Activated naive CD8-positive, alpha-beta T cell treated with anti-CD3 and anti-CD28 coated beads, Interleukin-2, amount 10 ng/mL, durations not matched to agents 7 days and 5 days (primary cell): ENCODE measurements at places on chromosomes 13 and 19. TPM values are rescaled to one million over a fixed set of nuclear protein-coding genes. Genes with fewer than 3 reads are reported as not detected.

- peaks cover 6% of the 10 kb centered on the region for H3K27me3 ChIP-seq
- no peak overlapping the region for H3K4me3 ChIP-seq
- no peak overlapping the region for H3K27ac ChIP-seq
- no peaks in the 10 kb centered on the region for H3K36me3 ChIP-seq
- no peak for DNase-seq
- H3K4me1 ChIP-seq, result peaks cover 2% of the 10 kb centered on the region
Observed at GRCh38 chr13:48729856-48730255, 76.1 kb downstream of the CYSLTR2 start.

DNA sequence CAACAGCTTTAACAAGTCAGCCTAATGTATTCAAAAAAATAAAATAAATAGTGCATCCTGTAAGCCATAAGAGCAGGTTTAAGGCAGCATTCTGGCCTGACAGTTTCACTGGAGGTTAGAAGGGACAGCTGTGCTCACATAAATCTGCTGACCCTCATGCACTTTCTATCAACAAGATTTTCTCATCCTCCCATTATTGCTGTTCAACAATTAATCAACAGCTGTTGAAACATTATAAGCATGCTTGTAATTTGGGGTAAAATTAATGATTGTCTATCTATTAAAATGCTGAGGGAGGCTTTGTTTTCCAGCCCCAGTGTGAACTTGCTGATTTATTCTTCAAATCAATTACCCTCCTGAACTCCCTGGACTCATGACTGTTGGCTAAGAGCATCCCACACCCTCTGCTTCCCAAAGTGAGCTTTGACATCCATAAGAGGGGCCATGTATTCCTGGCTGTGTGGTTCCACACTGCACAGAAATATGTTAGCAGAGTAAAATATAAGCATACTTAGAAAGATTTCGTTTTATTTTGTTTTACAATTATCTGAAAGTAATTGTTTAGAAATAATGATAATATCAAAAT is 492.4 kb downstream of the EFNB2 start:
- no peak overlapping the region for H3K4me3 ChIP-seq

GRCh38 chr13:110106726-110107125 is 200.2 kb downstream of the COL4A1 start:
- H3K36me3 ChIP-seq, result no peaks in the 10 kb centered on the region
- H3K27me3 ChIP-seq, result no peaks in the 10 kb centered on the region
- no peaks in the 10 kb centered on the region for H3K4me1 ChIP-seq
- no peak for DNase-seq
- H3K4me3 ChIP-seq, result no peak overlapping the region

DNA sequence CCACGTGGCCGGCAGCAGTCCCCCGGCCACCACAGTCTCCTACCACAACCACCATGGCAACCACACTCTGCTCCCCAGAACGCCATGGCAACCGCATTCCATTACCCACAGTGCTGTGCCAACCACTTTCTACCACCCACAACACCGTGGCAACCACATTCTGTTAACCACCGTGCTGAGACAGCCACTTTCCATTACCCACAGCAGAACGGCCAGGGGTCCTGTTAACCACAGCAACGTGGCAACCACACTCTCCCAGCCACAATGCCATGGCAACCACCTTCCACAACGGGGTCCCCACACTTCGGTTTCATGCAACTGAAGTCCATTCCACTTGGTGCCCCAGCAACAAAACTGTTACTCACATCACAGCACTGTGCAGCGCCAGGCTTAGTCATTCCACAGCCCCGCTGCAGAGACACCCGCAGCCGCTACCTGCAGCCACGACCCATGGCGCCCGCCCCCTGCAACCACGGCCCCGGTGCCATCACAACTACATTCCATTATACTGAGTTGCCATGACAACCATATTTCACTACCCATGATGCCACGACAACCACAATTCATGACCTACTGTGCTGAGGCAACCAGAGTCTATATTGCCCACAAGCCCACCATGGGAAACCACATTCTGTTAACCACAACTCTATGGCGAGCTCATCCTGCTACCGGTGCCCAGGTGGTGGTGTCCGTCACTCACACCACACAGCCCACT is 10.0 kb downstream of the DPF1 start:
- DNase-seq, result peak; percentile 69
- peak overlapping the region; percentile 43 for H3K4me3 ChIP-seq

DNA sequence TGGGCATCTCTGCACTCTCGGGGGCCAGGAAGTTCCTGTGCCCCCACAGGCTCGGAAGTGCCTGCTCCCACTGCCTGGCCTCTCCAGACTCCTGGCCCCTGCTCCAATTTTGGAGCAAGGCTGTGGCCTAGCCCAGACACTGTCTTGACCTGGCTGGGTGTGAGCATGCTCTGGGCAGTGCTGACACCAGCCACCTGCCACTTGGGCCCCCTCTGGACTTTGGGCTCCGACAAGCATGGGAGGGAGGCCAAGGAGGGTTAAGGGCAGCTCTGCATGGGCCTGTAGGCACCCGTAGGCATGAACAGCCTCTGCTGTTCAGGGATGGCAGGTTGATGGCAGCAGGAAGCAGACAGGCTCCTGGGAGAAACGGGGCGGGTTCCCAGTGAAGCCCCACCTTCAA is 26.0 kb upstream of the RBM26 start:
- H3K27ac ChIP-seq, result no peak overlapping the region
- no peak for DNase-seq
- H3K4me1 ChIP-seq, result peaks cover 4% of the 10 kb centered on the region
- H3K4me3 ChIP-seq, result no peak overlapping the region
- H3K27me3 ChIP-seq, result peaks cover 2% of the 10 kb centered on the region
- H3K36me3 ChIP-seq, result no peaks in the 10 kb centered on the region

Gene C5AR2
- total RNA-seq, result 0.72 TPM

- peak overlapping the region; percentile 83 for H3K27ac ChIP-seq
- peak; percentile 95 for DNase-seq
- no peaks in the 10 kb centered on the region for H3K27me3 ChIP-seq
- H3K4me3 ChIP-seq, result peak overlapping the region; percentile 73
- H3K36me3 ChIP-seq, result peaks cover 4% of the 10 kb centered on the region
- H3K4me1 ChIP-seq, result peaks cover 14% of the 10 kb centered on the region
Observed at GRCh38 chr19:18428787-18429674, 8.9 kb downstream of the ISYNA1 start.

Gene SRRM5
- total RNA-seq, result 0.68 TPM

DNA sequence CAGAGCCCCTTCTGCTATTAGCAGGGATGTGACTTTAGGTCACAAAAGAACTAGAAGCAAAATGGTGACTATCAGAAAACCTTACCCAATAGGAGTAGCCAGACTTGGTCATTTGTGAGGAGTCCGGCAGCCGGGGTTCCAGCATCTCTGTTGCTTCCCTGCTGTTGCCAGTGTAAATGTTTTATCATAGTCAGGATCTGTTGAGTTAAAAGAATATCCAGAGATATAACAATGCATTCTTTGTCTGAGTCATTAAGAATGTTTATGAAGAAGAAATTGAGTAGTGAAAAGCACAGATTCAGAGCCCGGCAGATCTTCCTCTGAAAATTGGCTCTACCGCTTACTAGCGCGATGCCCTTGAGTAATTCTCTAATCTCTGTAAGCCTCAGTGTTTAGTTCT is 84.2 kb downstream of the COL4A2 start:
- H3K4me1 ChIP-seq, result peaks cover 2% of the 10 kb centered on the region
- H3K4me3 ChIP-seq, result no peak overlapping the region
- no peaks in the 10 kb centered on the region for H3K36me3 ChIP-seq
- peaks cover 54% of the 10 kb centered on the region for H3K27me3 ChIP-seq

Gene CYP2A6
- total RNA-seq, result 0.55 TPM

GRCh38 chr19:2652504-2653099 is 49.9 kb downstream of the GNG7 start:
- no peaks in the 10 kb centered on the region for H3K36me3 ChIP-seq
- no peak for DNase-seq
- no peaks in the 10 kb centered on the region for H3K4me1 ChIP-seq
- peaks cover 2% of the 10 kb centered on the region for H3K27me3 ChIP-seq
- H3K4me3 ChIP-seq, result no peak overlapping the region

GRCh38 chr13:77728265-77729125 is 31.0 kb downstream of the SLAIN1 start:
- H3K4me3 ChIP-seq, result no peak overlapping the region
- H3K4me1 ChIP-seq, result peaks cover 41% of the 10 kb centered on the region
- no peak for DNase-seq
- no peaks in the 10 kb centered on the region for H3K27me3 ChIP-seq
- H3K27ac ChIP-seq, result no peak overlapping the region
- H3K36me3 ChIP-seq, result peaks cover 55% of the 10 kb centered on the region

Gene FOXA3
- not detected for total RNA-seq

- no peak for DNase-seq
- no peak overlapping the region for H3K4me3 ChIP-seq
- peaks cover 14% of the 10 kb centered on the region for H3K36me3 ChIP-seq
- H3K27me3 ChIP-seq, result no peaks in the 10 kb centered on the region
- no peak overlapping the region for H3K27ac ChIP-seq
- H3K4me1 ChIP-seq, result peaks cover 29% of the 10 kb centered on the region
Observed at GRCh38 chr13:41019578-41020347, 647 bp upstream of the ELF1 start.

DNA sequence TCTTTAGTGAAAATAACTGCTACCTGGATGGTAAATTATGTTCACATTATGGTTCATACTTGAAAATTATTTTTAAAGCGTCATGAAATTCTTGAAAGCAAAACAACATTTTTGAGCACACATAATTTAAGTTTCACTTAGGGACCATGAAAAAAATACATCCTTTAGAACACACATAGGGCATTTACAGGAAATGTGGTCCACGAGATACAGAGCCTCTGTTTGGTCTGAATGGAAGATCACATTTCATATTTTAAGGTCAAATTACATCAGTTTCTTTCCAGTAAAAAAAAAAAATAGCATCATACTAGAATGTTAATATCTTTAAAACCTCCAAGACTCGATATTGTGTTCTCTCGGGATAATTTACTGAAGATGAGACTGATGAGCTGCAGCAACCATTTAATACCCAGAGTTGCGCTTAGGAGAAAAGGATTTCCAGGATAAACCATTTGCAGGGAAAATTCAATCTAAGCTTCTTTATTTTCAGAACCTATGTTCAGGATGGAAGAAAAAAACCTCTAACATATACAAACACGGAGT is 720.7 kb downstream of the DIAPH3 start:
- no peak for DNase-seq
- H3K36me3 ChIP-seq, result no peaks in the 10 kb centered on the region
- H3K27me3 ChIP-seq, result peaks cover 2% of the 10 kb centered on the region
- H3K27ac ChIP-seq, result no peak overlapping the region
- no peak overlapping the region for H3K4me3 ChIP-seq
- H3K4me1 ChIP-seq, result peaks cover 12% of the 10 kb centered on the region

DNA sequence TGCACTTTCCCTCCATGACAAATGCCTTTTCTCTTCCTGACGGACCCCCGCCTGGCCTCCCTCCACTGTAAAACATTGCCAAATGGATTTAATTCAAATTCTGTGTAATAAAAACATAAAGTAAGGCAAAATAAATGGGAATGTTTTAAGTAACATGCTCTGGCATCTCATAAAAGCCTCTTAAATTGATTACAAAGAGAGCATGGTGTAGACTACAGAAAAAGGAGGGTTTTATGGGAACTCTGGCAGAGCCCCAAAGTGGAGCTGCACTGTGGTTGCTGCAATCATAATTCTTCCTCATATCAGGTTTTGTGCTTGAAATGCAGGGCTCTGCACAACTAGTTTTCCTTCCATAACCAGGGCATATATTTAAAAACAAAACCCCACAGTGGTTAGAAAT is 44.3 kb upstream of the SIAH3 start:
- H3K27ac ChIP-seq, result no peak overlapping the region
- no peaks in the 10 kb centered on the region for H3K4me1 ChIP-seq
- DNase-seq, result no peak
- peaks cover 12% of the 10 kb centered on the region for H3K27me3 ChIP-seq

DNA sequence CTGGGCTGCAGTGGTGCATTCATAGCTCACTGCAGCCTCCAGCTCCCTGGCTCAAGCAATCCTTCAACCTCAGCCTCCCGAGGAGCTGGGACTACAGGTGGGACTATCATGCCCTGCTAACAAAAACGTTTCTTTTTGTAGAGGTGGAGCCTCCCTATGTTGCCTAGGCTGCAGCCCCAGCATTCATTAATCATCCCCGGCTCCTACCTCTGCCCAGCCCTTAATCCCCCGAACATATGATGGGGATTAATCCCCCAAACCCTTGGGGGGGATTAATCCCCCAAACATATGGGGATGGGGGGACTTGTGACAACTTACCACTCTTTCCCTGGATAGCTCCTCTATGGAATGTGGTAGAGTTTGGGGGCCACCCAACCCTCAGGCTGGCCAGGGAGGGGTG is 45.9 kb downstream of the SUGP2 start:
- DNase-seq, result no peak
- no peaks in the 10 kb centered on the region for H3K36me3 ChIP-seq
- peaks cover 35% of the 10 kb centered on the region for H3K27me3 ChIP-seq
- H3K27ac ChIP-seq, result no peak overlapping the region
- H3K4me3 ChIP-seq, result no peak overlapping the region

DNA sequence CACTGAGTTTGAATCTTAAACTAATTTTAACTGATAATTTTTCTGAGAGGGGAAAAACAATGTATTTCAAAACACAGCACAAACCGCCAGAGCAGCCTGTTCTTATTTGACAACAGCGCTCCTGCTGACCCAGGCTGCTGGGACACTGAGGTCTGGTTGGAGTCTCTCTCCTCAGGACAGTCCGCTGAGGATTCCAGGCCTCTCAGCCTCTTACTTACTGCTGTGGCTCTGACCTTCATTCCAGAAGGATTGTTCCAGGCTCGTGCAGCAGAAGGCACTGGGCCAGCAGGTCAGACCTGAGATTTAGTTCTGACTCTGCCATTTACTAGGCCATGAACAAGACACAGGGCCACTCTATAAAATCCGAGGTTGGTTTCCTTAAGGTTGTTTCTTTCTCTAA is 393.6 kb downstream of the TDRD3 start:
- DNase-seq, result no peak
- no peaks in the 10 kb centered on the region for H3K27me3 ChIP-seq
- no peak overlapping the region for H3K27ac ChIP-seq
- H3K36me3 ChIP-seq, result no peaks in the 10 kb centered on the region

GRCh38 chr19:43329989-43330388 is 23.5 kb upstream of the CD177 start:
- H3K36me3 ChIP-seq, result no peaks in the 10 kb centered on the region
- no peak overlapping the region for H3K27ac ChIP-seq
- DNase-seq, result no peak
- H3K27me3 ChIP-seq, result peaks cover 1% of the 10 kb centered on the region
- no peaks in the 10 kb centered on the region for H3K4me1 ChIP-seq

GRCh38 chr19:7408251-7408650 is 59.5 kb downstream of the ARHGEF18 start:
- H3K36me3 ChIP-seq, result peaks cover 16% of the 10 kb centered on the region
- H3K27me3 ChIP-seq, result no peaks in the 10 kb centered on the region
- peaks cover 10% of the 10 kb centered on the region for H3K4me1 ChIP-seq
- H3K27ac ChIP-seq, result no peak overlapping the region
- DNase-seq, result no peak

- no peak overlapping the region for H3K4me3 ChIP-seq
- no peaks in the 10 kb centered on the region for H3K27me3 ChIP-seq
- no peaks in the 10 kb centered on the region for H3K4me1 ChIP-seq
- no peak overlapping the region for H3K27ac ChIP-seq
Observed at GRCh38 chr13:28890712-28891111, 70.6 kb downstream of the MTUS2 start.
